Kidney (tissue), 22 donors: ENCODE measurements at places on chromosomes 3 and 15. TPM values are rescaled to one million over a fixed set of nuclear protein-coding genes. Genes with fewer than 3 reads are reported as not detected.

Gene CCDC39
- total RNA-seq, result 0.60 TPM

DNA sequence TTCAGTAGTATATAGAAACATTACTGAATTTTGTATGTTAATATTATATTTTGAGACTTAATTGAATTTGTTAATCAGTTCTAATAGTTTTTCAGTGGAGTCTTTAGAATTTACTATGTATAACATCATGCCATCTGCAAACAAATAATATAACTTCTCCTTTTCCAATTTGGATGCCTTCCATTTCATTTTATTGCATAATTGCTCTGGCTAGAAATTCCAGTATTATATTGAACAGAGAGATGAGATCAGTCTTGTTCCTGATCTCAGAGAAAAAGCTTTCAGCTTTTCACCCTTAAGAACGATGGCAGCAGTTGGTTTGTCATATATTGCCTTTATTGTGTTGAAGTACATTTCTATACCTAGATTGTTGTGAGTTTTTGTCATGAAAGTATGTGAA lies 40.4 kb downstream of the OR4F15 start:
- no peak for DNase-seq

DNA sequence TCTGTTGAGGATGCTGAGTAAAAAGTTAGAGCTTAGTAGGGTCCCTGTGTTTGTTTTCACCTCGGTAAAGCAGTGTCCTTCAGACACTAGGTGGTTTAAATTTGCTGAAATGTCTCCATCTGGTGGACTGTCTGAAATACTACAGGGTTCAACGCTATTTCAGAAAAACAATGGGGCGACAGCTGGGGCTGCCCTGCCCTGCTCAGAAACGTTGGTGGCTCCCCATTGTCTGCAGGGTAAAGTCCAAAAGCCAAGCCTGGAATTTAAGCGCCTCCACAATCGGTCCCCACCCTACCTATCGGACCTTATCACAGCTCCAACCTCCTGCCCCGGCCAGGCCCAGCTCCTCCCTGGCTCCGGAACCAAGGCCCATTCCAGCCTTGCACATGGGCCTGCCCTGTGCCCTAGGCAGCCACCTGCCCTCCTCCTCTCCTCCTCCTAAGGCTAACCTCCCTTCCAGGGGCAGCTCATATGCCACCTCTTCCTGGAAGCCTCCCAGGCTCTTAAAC lies 4.3 kb upstream of the TSEN2 start:
- no peak for DNase-seq

Gene PCSK6
- total RNA-seq, result 7.3 TPM
